ENCODE measurements at places on chromosomes 1 and 21. TPM values are rescaled to one million over a fixed set of nuclear protein-coding genes. Genes with fewer than 3 reads are reported as not detected.

DNA sequence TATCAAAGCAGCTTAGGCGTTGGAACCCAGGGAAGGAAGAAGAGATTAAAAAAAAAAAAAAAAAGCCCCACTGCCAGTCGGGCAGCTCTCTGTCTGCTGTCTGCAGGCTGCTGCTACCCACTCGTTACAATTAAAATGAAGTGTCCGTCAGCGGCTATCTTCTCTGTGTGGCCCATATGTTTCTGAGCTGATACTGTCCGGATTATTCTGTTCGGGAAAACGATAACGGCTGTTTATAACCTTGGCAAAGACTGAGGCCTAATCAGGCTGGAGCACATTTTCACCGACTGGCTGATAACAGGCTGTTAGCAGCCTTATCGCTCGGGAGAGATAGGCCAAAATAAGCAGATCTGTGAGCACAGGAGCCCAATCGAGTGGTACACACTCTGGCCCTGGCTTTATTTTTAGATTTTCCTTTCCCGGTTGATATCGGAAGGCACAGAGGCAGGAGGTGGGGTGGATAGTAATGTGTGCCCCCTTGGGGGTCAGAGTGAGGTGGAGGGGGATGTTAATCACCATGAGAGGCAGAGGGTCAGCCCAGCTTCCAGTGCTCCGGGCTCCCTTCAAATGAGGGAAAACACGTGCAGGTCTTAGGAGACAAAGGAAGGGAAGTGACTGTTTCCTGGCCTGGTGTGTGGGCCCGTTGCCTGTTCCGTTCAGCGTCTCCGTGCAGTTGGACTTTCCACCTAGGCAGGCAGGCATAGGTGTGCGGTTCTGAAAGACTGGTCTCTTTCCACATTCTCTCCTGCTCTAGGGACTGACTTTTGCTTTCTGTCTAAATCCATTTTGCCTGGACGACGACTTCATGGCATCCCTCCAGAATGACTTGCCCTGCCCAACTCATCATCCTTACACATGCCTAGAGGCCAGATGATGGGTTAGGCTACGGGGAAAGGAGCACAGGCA lies 153.4 kb downstream of the PBX1 start:
- H3K4me1 ChIP-seq = peaks cover 15% of the 10 kb centered on the region
- DNase-seq = no peak
- no peak overlapping the region for H3K27ac ChIP-seq
- no peak overlapping the region for H3K4me3 ChIP-seq
- H3K36me3 ChIP-seq = no peaks in the 10 kb centered on the region

DNA sequence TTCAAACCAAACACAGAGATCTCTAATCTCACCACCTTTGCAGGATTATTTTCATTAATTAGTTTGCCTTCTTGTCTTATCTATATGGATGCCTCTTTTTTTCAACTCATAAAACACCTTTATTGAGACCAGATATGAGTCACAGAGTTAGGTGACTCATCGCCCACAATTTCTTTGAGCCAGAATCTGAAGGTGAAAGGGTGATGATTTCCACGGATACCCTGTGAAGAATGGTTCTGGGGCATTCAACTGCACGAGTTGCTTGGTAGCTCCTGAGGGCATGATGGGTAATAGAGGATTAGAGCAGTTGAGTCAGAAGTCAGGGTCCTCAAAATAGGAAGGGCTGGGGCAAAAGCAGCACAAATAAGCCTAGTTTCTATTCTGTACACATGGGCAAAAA lies 128.2 kb downstream of the TBX19 start:
- H3K36me3 ChIP-seq = no peaks in the 10 kb centered on the region
- H3K4me1 ChIP-seq = peaks cover 30% of the 10 kb centered on the region
- H3K27ac ChIP-seq = no peak overlapping the region
- no peak for DNase-seq
- H3K4me3 ChIP-seq = no peak overlapping the region

DNA sequence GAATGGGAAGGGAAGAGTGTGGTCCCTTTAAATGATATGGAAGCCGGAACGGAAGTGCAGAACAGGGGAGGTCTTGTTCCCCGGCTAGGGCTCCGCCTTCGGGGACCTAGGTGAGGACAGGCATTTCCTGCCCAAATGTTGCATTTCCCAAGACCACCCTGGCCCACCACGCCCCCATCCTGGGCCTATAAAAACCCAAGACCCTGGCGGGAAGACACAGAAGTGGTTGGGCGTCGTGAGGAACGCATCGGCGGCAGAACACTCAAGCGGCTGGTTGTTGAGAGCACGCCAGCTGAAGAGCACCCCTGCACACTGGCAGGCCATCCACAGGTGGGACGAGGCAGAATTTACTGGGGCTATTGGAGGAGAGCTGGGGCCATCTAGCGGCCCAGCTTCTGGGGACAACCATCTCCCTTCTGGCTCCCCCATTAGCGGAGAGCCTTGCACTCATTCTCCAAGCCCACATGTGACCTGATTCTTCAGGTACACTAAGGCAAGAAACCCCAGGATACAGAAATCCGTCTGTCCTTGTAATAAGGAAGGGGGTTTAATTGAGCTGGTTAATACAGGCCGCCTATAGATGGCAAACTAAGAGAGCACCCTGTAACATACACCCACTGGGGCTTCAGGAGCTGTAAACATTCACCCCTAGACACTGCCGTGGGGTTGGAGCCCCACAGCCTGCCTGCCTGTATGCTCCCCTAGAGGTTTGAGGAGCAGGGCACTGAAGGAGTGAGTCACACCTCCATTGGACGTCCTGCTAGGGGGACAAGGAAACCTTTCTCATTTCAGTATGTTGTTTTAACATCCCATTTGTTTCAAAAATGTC lies 1327.9 kb downstream of the BRINP3 start:
- H3K36me3 ChIP-seq = no peaks in the 10 kb centered on the region
- H3K4me1 ChIP-seq = no peaks in the 10 kb centered on the region
- no peak overlapping the region for H3K27ac ChIP-seq
- H3K27me3 ChIP-seq = no peaks in the 10 kb centered on the region
- no peak overlapping the region for H3K4me3 ChIP-seq

DNA sequence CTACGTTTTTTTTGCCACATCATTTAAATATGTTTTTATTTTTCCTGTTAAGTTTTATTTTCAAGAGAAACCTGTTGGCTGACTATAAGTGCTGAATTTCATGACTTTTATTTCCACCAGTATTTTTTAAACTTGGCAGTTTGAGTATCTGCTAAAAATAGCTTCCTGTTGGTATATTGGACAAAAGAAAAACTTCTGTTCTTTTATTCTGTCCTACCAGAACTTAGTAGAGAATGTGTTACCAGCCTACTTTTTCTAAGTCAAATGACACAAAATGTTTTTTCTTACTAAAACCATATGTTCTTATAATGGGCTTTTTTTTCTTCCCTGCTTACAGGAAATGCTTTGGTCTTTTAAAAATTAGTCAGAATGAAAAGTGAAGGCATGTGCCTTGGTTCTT lies 7.6 kb downstream of the DR1 start:
- no peak overlapping the region for H3K27ac ChIP-seq
- H3K36me3 ChIP-seq = peaks cover 41% of the 10 kb centered on the region
- peaks cover 9% of the 10 kb centered on the region for H3K4me1 ChIP-seq
- H3K27me3 ChIP-seq = no peaks in the 10 kb centered on the region
- H3K4me3 ChIP-seq = no peak overlapping the region

TP53BP2 gene
- total RNA-seq = 78.8 TPM

DNA sequence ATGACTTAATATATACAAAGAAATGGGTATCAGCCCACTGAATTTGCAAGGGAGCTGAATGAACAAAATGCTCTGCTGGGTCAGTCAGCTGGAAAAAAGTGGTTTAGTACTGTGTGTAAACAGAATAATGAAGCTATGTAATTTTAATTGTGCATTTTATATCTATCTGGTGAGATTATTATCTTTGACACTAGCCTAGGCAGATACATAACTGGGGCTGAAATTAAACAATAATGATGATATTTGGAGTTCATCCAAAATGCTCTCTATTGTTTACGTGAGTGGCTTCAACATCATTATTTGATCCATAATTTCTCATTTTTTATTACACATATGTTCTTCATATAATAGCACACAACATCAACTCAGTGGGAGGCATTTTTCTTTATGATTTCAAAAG lies 208.5 kb upstream of the SNX7 start:
- H3K4me3 ChIP-seq = no peak overlapping the region
- DNase-seq = no peak
- H3K27me3 ChIP-seq = no peaks in the 10 kb centered on the region

CD34 gene
- 0.30 TPM for total RNA-seq

GRCh38 chr1:57741521-57741920 lies 317.7 kb upstream of the DAB1 start:
- no peaks in the 10 kb centered on the region for H3K36me3 ChIP-seq
- H3K4me3 ChIP-seq = no peak overlapping the region
- H3K27me3 ChIP-seq = no peaks in the 10 kb centered on the region

DNA sequence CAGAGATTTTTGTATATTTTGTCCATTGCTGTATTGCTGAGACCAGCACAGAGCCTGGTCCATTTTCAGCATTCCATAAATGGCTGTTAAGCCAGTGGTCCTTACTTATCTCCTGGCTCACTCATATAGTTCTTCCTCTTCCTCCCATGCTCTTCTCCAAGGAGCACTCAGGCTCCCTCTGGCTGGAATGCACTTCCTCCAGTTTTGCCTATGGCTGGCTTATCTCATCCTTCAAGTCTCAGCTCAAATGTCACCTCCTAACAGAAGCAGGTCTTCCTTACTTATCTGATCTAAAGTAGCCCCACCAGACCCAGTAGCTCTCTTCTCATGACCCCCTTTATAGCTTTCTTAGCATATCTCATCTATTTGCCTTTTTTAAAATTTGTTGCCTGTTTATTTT lies 146.9 kb downstream of the SLC30A10 start:
- H3K4me3 ChIP-seq = no peak overlapping the region
- no peaks in the 10 kb centered on the region for H3K27me3 ChIP-seq
- H3K27ac ChIP-seq = no peak overlapping the region
- no peak for DNase-seq
- H3K36me3 ChIP-seq = no peaks in the 10 kb centered on the region
- no peaks in the 10 kb centered on the region for H3K4me1 ChIP-seq

DNA sequence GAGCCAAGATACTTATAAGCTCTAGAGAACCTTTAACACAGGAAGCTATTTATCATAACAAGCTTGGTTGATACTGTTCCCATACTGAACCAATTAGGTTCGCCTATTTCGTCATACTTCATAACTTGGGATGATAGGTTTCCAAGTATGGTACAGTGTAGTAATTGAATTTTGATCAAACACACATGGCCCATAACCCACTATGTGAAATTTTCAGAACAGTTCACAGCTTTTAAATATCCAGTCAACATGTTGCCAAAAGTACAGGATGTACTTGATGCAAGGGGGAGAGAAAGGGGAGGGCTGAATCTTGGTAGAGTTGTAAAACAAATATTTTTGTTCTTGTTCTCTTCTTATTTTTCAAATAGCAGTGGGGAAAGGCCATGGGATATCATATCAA lies 86.6 kb downstream of the TM2D1 start:
- DNase-seq = no peak
- H3K4me1 ChIP-seq = peaks cover 4% of the 10 kb centered on the region
- no peak overlapping the region for H3K4me3 ChIP-seq

C1orf216 gene
- total RNA-seq = 13.0 TPM

DNA sequence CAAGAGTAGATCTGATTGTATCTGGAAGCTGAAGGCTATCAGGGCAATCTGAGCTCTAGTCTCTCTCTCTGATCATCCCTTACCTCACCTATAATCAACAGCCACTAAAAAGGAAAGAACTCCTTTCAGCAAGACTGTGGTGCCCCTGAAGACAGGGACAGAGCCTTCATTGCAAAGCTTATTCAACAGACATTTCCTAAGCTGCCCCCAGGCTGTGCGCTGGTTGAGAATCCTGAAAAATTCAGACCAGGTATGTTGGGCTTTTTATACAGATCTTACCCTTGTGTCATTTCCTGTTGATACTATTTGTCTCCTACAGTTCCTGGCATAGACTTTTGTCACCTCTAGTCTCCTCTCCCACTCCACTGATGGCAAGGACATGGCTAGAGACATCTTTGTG lies 63.3 kb upstream of the PLA2G4A start:
- H3K36me3 ChIP-seq = no peaks in the 10 kb centered on the region
- H3K27me3 ChIP-seq = no peaks in the 10 kb centered on the region
- H3K4me3 ChIP-seq = no peak overlapping the region
- no peak for DNase-seq
- no peak overlapping the region for H3K27ac ChIP-seq

DNA sequence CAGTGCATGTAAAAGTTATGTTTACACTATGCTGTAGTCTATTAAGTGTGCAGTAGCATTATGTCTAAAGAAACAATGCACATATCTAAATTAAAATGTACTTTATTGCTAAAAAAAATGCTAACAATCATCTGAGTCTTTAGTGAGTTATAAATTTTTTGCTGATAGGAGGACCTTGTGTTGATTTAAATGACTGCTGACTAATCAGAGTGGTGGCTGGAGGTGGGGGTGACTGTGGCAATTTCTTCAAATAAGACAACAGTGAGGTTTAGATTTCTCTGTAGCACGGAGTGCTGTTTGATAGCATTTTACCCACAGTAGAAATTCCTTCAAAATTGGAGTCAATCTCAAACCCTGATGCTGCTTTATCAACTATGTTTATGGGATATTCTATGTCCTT lies 37.0 kb downstream of the HS2ST1 start:
- no peaks in the 10 kb centered on the region for H3K27me3 ChIP-seq
- no peak overlapping the region for H3K4me3 ChIP-seq
- no peak overlapping the region for H3K27ac ChIP-seq
- no peaks in the 10 kb centered on the region for H3K36me3 ChIP-seq
- no peak for DNase-seq

- H3K27ac ChIP-seq = no peak overlapping the region
- H3K4me1 ChIP-seq = no peaks in the 10 kb centered on the region
- no peaks in the 10 kb centered on the region for H3K27me3 ChIP-seq
- no peak for DNase-seq
- H3K4me3 ChIP-seq = no peak overlapping the region
These were observed 95.7 kb downstream of the PAX7 start for GRCh38 chr1:18726368-18726767.

DNA sequence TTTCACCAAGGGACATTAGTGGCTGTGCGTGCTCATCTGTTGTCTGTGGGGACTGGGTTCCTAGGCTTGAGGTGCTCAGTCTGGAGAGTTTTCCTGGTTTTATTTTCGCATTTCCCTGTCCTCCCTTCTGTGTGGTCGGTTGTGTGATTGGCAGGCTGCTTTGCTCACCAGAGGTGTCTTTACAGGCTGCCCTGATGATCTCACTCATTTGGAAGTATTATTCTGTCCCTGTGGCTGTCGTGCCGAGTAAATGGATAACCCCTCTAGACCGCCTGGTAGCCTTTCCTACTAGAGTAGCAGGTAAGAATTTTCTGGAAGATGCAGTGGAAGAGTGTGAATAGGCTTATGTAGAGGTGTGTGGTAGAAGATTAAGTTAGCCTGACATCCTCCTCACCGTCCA lies 44.1 kb upstream of the HMGN1 start:
- no peak for DNase-seq
- no peak overlapping the region for H3K27ac ChIP-seq
- H3K27me3 ChIP-seq = no peaks in the 10 kb centered on the region

Measured in natural killer cell (primary cell).